ENCODE measurements at places on chromosomes 3 and 15. TPM values are rescaled to one million over a fixed set of nuclear protein-coding genes. Genes with fewer than 3 reads are reported as not detected.

GRCh38 chr3:118809696-118810498 is 224.7 kb downstream of the IGSF11 start:
- H3K4me3 ChIP-seq: no peak overlapping the region
- no peak for DNase-seq

DNA sequence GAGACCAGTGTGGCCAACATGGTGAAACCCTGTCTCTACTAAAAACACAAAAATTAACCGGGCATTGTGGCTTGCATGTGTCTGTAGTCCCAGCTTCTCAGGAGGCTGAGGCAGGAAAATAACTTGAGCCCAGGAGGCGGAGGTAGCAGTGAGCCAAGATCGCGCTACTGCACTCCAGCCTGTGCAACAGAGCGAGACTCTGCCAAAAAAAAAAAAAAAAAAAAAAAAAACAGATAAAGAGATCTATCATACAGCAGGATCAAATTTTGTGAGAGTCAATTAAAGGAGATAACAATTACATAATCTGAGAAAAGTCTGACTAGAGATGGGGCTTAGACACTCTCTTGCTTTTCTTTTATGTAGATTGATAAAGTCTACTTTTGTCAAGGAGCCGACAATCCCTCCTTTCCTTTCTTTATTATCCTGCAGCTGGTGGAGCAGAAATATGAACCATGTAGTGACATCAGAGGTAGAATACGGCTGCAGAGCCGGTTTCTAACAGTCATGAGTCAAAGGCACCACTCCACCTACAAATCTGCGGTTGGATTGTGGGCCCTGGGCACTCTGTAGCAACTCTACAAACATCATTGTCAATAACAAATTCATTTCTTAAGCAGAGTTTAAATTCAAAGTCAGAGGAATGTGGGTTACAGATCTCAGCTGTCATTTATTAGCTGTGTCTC is 9.0 kb downstream of the C2CD4A start:
- H3K4me1 ChIP-seq: no peaks in the 10 kb centered on the region
- H3K36me3 ChIP-seq: no peaks in the 10 kb centered on the region
- H3K27me3 ChIP-seq: peaks cover 21% of the 10 kb centered on the region
- no peak overlapping the region for H3K4me3 ChIP-seq

GRCh38 chr3:190699776-190700175 is 162.7 kb downstream of the GMNC start:
- no peak overlapping the region for H3K27ac ChIP-seq
- no peak overlapping the region for H3K4me3 ChIP-seq
- no peak for DNase-seq
- peaks cover 29% of the 10 kb centered on the region for H3K27me3 ChIP-seq
- H3K36me3 ChIP-seq: no peaks in the 10 kb centered on the region
- H3K4me1 ChIP-seq: peaks cover 8% of the 10 kb centered on the region

- no peak overlapping the region for H3K27ac ChIP-seq
- DNase-seq: no peak
- H3K27me3 ChIP-seq: no peaks in the 10 kb centered on the region
- H3K4me3 ChIP-seq: no peak overlapping the region
- no peaks in the 10 kb centered on the region for H3K4me1 ChIP-seq
These were observed 28.8 kb upstream of the SLC41A3 start for GRCh38 chr3:126112531-126113237.

GRCh38 chr3:36937492-36937891 is 7.4 kb downstream of the TRANK1 start:
- H3K4me3 ChIP-seq: no peak overlapping the region
- H3K27me3 ChIP-seq: peaks cover 6% of the 10 kb centered on the region
- no peak overlapping the region for H3K27ac ChIP-seq
- no peak for DNase-seq

- peaks cover 41% of the 10 kb centered on the region for H3K4me1 ChIP-seq
- peaks cover 39% of the 10 kb centered on the region for H3K36me3 ChIP-seq
- peak; percentile 60 for DNase-seq
- H3K27ac ChIP-seq: peak overlapping the region; percentile 92
- peak overlapping the region; percentile 94 for H3K4me3 ChIP-seq
- H3K27me3 ChIP-seq: no peaks in the 10 kb centered on the region
These were observed 1.5 kb downstream of the ATP1B3 start for GRCh38 chr3:141877911-141878310.

DNA sequence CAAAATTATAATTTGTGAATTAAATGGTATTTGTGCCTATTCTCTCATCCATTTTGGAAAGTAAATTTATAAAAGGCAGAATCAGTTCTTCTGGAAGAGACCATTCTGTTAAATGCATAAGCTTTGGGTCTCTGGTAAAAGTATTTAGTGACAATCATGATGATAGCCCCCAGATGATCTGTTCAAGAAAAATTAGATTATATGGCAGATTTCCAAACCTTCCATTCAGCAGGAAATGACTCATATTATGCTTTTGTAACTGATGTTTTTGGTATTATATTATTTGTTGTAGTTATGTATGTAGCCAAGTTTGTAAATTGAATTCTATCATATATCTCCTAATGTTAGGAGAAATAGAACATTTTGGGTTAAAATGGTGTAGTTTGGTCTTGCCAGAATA is 340.8 kb upstream of the DPH6 start:
- no peaks in the 10 kb centered on the region for H3K27me3 ChIP-seq
- DNase-seq: no peak
- no peak overlapping the region for H3K4me3 ChIP-seq
- H3K4me1 ChIP-seq: no peaks in the 10 kb centered on the region
- H3K36me3 ChIP-seq: no peaks in the 10 kb centered on the region
- no peak overlapping the region for H3K27ac ChIP-seq

GRCh38 chr3:152400887-152401286 is 132.2 kb downstream of the MBNL1 start:
- H3K4me1 ChIP-seq: peaks cover 46% of the 10 kb centered on the region
- DNase-seq: no peak
- H3K4me3 ChIP-seq: no peak overlapping the region
- H3K27me3 ChIP-seq: no peaks in the 10 kb centered on the region
- peak overlapping the region; percentile 14 for H3K27ac ChIP-seq

DNA sequence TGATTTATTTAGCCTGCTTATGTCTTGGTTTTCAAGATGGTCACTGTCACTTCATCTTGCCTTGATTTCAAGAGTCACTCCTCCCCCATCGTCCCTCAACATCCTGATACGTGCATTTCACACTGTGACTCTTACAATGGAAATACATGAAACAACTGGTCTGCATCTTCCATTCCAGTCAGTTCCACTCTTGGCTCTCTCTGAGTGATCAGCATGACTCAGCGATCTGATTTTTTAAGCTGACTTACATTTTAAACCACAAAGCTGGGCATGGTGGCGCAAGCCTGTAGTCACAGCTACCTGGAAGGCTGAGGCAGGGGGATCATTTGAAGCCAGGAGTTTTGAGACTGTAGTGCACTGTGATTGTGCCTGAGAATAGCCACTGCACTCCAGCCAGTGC is 271.2 kb upstream of the ROPN1 start:
- DNase-seq: no peak
- no peak overlapping the region for H3K27ac ChIP-seq
- peaks cover 1% of the 10 kb centered on the region for H3K27me3 ChIP-seq

DNA sequence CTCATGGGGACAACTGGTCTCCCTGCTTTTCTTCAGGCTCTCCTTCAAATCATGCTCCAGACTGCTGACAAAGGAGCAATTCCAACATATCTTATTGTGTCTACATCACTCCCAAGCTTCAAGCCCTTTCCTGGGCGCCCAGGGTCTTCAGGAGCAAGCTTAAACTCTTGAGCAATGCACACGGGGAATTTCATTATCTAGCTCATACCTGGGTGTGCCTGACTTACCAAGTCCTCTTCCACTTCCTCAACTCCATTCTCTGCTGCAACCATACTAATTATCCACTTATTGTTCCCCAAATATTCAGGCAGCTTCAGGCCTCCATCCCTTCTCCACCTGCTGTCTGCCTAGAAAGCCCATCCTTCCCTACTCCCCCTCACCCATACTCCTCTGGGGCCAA is 50.6 kb downstream of the B3GNT5 start:
- no peak overlapping the region for H3K4me3 ChIP-seq
- no peaks in the 10 kb centered on the region for H3K27me3 ChIP-seq
- peaks cover 38% of the 10 kb centered on the region for H3K4me1 ChIP-seq
- H3K36me3 ChIP-seq: peaks cover 3% of the 10 kb centered on the region

DNA sequence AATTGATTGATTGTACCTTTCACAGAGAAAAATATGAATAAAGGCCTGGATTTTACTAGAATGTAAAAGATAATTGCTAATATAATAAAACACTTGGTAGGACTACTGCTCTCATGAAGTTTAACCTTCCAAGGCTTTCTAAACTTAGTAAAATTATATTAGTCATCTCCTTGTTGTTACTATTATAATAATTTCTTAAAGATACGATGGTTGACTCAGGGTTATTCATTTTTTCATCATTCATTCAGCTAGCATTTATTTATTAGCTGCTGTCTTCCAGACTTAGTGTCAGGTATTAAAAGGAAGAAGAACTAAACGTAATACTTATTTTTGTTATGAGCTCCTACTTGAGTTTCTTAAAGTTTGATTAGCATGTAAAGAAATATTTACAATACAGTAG is 771.6 kb upstream of the NR2F2 start:
- peaks cover 8% of the 10 kb centered on the region for H3K4me1 ChIP-seq
- no peak overlapping the region for H3K4me3 ChIP-seq
- H3K27me3 ChIP-seq: peaks cover 3% of the 10 kb centered on the region
- no peak for DNase-seq
- H3K27ac ChIP-seq: no peak overlapping the region
- H3K36me3 ChIP-seq: no peaks in the 10 kb centered on the region

Gene MOBP
- not detected for total RNA-seq

Gene GUCA1C
- total RNA-seq: not detected

Gene CLSTN2
- not detected for total RNA-seq

All from activated CD4-positive, alpha-beta T cell treated with anti-CD3 and anti-CD28 coated beads, Interleukin-2, amount 10 ng/mL, durations not matched to agents 24 days and 14 days (primary cell).